Motor neuron (in vitro differentiated cells): ENCODE measurements at places on chromosomes 16 and 17. TPM values are rescaled to one million over a fixed set of nuclear protein-coding genes. Genes with fewer than 3 reads are reported as not detected.

Gene DHRS7B
- total RNA-seq = 42.6 and 44.7 TPM in 2 replicates

Gene TBC1D3E
- total RNA-seq = not detected in 2 replicates

Gene BAHCC1
- total RNA-seq = 16.3 and 19.5 TPM in 2 replicates

Gene CLDN7
- 0.57 and 0.67 TPM in 2 replicates for total RNA-seq

Gene TEKT3
- total RNA-seq = 2.9 and 5.5 TPM in 2 replicates

Gene HSPB9
- 0.27 and 0.56 TPM in 2 replicates for total RNA-seq

Gene C17orf50
- 0.25 and 0.33 TPM in 2 replicates for total RNA-seq

Gene UTS2R
- 0.43 TPM in 1 of 2 replicates, not detected in the other for total RNA-seq

Gene SLC12A3
- total RNA-seq = 0.23 and 0.38 TPM in 2 replicates

Gene C17orf78
- total RNA-seq = 0.05 and 0.19 TPM in 2 replicates

Gene CD300H
- total RNA-seq = not detected in 2 replicates

Gene ARL16
- 40.0 and 48.0 TPM in 2 replicates for total RNA-seq

Gene KRT23
- not detected in 2 replicates for total RNA-seq

Gene COX6A2
- total RNA-seq = not detected in 2 replicates

Gene CDH1
- total RNA-seq = 0.28 TPM in 1 of 2 replicates, not detected in the other

Gene TMEM132E
- total RNA-seq = 44.8 and 56.8 TPM in 2 replicates
